Stimulated activated CD4-positive, alpha-beta T cell treated with anti-CD3 and anti-CD28 coated beads, TNF-alpha, amount 100 ng/mL, for 1 hour (primary cell): ENCODE measurements at places on chromosomes 7 and 10.

DNA sequence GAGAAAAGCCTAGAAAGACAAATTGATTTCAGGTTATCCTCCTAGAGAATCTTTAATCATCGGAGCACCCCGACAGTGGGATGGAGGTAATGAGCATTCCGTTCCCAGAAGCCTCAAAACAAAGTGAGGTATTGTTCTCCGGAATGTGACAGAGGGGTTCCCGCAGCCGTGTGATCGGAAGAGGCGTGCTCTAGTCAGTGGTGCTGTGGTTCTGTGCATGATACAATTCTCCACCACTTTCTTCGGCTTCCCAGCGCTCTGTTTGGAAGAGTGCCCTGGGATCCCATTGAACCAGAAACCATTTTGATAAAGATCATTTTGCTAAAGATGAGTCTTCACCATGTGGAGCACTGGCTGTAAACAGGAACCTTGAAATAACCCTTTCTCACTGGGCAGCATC, 434.6 kb downstream of the PAXIP1 start:
- DNase-seq = no peak

- no peak for DNase-seq
These were observed 1.6 kb downstream of the FFAR4 start for GRCh38 chr10:93568105-93568390.

DNA sequence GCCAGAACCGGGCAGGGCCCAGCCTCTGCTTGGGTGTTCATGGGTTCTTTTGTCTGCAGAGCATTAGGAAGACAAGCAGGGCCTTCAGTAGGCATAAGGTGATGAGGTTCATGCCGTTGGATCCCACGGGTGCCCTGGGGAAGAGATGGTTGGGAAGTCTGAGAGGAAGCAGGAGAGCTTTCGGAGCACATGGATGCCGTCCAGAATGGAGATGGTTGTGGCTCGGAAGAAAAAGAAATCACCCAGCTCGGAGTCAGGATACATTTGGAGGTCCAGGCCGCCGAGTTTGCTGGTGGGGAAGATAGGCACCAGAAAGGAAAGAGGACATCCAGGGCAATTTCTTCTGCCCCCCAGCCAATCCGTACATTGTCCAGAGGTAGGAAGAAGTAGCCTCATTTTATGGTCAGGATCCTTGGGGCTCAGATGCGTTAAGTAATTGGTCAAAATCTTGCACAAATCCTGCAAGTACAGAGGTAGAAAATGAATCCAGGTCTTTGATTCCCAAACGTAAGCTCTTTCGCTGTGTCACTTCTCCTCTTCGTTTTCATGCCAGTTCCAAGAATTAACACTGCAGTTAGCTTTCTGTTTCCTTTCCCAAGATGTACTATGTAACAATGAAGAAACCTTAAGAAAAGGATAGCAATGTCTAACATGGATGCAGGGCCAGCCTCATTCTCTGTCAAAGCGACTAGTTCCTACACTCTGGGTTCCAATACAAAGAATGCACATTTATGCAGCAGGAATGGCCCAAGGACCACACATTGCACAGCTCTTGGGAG, 147.8 kb upstream of the KLF6 start:
- no peak for DNase-seq

DNA sequence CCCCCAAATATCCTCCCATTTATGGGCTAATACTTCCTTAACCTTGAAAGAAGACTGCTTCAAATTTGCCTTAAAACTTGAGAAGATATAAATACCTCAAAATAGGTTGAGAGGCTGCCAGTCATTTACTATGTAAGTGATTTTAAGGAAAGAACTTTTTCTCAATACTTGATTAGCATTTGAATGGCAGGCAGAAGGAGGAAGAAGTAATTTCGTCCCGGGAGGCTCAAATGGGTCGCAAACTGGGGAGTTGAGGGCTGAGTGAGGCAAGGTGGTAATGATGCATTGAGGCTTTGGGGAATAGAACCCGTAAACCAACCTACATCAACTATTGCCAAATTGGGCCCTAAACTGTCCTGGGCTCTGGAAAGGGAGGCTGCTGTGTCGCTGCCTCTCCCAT, 11.1 kb downstream of the CAMK1D start:
- no peak for DNase-seq

DNA sequence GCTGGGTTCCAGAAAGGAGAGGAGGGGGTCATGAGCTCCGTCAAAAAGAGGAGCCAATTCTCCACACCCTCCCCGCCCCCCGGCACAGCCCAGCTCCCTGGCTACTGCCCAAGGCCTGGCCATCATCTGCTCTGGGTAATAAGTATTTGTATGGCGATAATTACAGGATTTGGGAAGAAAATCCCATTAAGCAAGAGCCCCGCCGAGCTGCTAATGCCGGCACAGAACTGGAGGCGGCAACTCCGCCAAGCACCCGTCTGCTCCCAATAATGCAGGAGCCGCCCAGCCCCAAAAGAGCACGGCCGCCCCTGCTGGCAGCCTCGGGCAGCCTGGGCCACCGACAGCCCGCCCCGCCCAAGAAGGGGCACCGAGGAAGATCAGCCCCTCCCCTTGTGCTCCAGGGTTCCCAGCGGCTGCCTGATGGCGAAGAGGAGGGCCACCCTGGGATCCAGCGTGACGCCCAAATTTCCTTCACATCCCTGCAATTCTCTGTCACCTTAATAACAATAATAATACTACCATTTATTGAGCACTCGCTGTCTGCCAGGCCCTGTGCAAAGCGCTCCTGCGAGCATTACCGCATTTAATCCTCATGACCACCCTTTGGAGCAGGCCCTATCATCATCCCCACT, 5.9 kb downstream of the SLIT1 start:
- DNase-seq = no peak

GRCh38 chr10:69208761-69209160, 11.4 kb upstream of the HKDC1 start:
- no peak for DNase-seq

GRCh38 chr7:64574540-64575099, 11.7 kb upstream of the ZNF680 start:
- no peak for DNase-seq

- no peak for DNase-seq
These were observed 61.1 kb downstream of the PTPRE start for GRCh38 chr10:127968027-127968441.

GRCh38 chr10:42990016-42990720, 86.7 kb upstream of the RET start:
- no peak for DNase-seq

DNA sequence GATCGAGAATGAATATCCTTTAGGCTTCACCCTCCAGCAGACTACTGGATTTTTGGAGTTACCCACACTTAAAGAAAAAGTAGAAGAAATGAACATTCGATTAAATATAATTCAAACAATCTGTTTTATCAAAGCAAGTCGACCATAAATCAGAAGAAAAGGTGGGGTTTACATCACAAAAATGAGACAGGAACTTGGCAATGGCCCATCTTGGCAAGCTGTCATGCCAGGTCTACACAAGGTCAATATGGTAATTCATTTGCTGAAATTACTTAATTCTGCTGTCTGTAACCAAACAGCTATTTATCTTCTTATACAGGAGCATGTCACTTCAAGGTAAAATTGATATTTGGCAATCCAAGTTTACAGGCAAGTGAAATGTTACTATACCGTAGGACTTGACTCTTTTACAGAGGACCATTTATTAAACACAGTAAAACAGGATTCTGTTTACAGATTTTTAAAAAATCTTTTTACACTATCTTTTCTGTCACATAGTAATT, 640.6 kb upstream of the NRP1 start:
- DNase-seq = no peak

DNA sequence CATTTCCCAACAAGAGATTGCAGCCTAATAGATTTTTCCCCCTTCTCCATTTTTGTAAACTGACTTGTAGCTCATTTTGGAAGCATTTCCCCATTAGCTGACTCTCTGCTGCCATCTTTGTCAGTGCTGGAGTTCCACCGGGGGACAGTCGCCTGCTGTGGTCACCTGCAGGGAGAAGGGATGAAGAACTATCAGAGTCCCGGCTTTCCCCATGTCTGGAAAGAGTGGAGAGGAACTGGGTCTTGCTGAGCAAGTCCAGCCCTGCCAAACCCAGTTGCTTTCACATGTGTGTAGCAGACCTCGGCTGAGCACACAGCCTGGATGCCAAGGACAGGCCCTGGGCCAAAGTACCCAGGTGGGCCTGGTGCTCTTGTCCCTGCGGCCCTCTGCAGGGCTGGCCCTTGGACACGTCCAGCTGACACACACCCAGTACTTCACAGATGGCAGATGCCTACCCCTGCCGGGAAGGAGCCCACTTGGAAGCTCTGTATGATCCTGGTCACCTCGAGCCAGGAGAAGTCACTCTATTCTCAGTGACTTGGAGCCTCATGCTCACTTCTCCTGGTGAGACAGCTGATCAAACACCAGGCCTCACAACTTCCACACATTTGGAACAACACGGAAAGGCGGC, 157.3 kb upstream of the NPVF start:
- DNase-seq = no peak

DNA sequence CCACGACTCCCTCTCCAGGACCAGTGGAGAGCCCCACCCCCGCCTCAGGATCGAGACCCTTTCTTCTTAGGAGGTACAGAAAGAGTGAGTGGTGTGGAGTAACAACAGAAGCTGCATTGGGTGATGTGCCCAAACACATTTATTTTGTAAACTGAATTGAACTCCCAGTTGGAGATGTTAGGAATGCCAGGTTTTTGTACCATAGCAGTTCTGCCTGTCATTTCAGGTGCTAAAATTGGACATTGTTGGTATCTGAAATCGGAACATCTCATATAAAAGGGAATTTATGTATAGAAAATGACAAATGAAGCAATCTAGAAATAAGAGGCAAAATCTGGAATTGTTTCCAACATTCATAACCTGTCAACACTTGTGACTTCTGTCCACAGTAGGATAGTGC, 74.7 kb downstream of the SHH start:
- no peak for DNase-seq
